ENCODE measurements at places on chromosomes 3 and 15.

DNA sequence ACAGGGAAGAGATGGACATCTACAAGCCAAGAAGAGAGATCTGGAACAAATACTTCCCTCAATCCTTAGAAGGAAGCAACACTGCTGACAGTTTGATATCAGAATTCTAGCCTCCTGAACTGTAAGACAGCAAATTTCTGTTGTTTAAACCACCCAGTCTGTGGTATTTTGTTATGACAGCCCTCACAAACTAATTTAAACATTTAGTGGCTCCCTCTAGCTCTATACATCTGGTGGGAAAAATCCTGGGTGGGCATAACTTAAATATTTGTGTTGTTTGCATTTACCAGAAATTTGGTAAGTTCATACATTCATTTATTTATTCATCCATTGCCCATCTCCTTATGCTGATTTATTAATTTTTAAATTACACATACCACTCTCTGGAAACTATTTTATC lies 62.5 kb upstream of the GSK3B start:
- DNase-seq, result no peak

GRCh38 chr3:195809796-195810454 lies 1.8 kb downstream of the MUC4 start:
- no peak for DNase-seq

DNA sequence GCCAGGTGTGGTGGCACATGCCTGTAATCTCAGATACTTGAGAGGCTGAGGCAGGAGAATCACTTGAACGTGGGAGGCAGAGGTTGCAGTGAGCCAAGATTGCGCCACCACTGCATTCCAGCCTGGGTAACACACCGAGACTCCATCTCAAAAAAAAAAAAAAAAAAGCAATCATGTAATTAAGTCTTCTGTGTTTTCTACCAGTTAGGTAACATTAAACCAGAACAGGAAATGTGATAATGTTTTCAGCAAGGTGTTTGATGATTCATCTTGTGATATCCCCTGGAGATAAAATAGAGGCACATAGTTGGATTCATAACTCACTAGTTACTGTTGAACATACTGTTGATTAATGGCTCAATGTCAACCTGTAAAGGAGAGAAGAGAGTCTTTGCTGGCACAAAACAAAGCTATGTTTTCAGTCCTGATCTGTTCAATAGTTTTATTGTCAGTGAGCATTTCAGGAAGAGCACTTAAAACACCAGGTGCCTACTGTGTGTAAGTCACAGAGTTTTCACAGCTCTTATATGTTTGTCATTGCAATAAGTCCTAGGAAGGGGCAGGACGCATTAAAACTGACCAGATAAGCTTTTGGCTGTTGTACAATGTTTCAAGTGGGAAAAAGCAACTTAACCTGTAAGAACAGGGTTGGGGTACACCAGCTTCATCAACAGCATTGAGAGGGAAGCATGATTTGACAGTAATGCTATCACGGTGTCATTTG lies 19.5 kb downstream of the DNAJB11 start:
- no peak for DNase-seq

DNA sequence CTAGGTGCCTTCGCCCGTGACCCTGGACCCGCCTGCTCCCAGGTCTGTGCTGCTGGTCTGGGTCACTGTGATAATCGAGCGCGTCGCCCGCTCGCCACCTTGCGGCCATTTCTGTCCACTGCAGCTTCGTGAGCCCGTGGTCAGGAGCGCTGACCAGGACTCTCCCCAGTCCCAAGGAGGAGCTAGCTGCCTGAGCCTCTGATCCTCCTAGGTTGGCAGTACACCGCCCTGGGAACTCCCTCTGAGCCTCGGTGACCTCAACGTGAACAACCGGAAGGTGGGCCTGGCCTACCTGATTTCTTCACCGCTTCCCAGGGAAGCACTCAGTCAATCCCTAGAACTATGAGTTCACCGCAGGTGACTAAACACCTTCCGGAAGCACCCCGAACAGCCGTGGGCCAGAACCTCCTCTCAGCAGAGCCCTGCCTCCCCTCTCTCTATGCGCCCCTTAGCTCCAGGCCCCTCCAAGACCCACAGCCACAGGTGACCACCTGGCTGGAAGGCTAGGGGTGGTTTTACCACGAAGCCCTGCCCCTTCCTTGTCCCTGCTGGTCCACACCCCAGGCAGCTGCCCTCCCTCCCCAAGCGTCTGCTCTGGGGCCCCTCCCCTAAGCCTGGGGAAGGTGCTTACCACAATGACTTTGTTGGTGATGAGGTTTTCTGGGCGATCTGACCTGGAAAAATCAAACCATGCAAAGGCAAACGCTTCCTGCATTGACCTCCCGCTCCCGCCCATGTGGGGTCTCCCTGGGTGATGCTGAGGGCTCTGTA lies 9.7 kb downstream of the PLA2G4D start:
- DNase-seq, result peak; percentile 42

DNA sequence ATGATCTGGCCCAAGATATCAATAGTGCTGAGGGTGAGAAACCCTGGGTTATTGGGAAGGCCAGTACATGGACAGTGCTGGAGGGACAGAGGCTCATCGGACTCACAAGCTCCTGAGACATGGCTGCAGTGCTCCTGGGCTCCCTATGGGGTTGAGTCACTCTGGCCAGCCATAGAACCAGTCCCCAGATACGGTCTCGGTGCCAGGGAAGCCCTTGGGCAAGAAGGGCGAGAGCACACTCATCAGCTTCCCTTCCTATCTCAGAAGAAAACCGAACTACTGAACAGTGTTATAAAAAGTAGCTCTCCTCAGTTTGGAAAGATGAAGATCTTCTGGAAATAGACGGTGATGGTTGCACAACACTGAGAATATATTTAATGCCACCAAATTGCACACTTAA lies 34.4 kb downstream of the POC1A start:
- DNase-seq, result no peak

DNA sequence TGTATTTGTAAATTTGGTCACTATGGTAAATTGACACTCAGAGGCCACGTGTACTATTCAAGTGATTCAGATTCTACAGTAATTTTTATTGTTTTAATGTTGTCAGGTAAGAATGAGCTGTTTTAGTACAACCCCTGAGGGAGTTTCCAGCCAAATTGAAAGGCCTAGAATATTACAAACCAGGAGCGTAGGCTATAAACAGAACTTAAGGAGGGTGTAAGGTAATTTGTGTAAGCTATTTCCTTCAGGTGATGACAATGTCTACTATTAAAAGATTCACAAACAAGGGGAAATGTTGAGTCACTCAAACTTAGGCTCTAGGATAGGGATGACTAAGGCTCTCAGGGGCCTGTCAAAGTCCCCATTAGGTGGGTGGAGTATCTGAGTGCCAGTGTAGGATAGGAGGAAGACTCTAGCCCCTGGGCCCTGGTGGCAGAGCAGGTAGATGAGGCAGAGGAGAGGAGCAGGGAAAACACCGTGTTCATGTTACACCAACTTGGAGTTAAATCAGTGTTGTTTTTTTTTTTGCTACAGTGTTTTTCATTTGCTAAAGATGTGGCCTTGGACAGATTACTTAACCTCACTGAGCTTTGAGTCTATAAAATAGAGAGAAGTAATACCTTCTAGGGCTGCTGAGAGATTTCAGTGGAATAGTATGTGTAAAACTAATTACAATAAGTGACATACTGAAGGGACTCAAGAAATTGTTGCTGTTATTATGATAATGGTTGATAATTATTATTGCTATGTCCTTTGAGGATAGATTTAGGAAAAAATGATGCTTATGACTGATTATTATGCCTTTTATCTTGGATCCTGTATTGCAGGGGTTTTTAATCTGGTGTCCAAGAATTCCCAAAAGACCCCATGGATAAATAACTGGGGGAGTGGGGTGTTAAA lies 10.3 kb downstream of the TM4SF1 start:
- no peak for DNase-seq

- DNase-seq, result no peak
Observed at GRCh38 chr3:197151580-197151979, 122.0 kb upstream of the MELTF start.

All from stimulated activated CD4-positive, alpha-beta T cell treated with anti-CD3 and anti-CD28 coated beads, Interleukin-1b, Interleukin-23, amount 100 ng/mL, for 4 hours (primary cell).